Central memory CD8-positive, alpha-beta T cell (primary cell): ENCODE measurements at places on chromosomes 6 and 20.
A peak's percentile ranks its signal among the peaks of the same experiment; 100 is the strongest.

GRCh38 chr6:33243476-33243875, 28.2 kb downstream of the VPS52 start:
- peaks cover 18% of the 10 kb centered on the region for H3K4me1 ChIP-seq
- peaks cover 3% of the 10 kb centered on the region for H3K36me3 ChIP-seq
- no peak overlapping the region for H3K4me3 ChIP-seq
- H3K27me3 ChIP-seq: peaks cover 26% of the 10 kb centered on the region

GRCh38 chr20:7930343-7930742, 9.9 kb downstream of the HAO1 start:
- H3K4me1 ChIP-seq: no peaks in the 10 kb centered on the region
- no peak for DNase-seq
- H3K27me3 ChIP-seq: peaks cover 43% of the 10 kb centered on the region
- H3K4me3 ChIP-seq: no peak overlapping the region
- H3K27ac ChIP-seq: no peak overlapping the region
- H3K36me3 ChIP-seq: no peaks in the 10 kb centered on the region

DNA sequence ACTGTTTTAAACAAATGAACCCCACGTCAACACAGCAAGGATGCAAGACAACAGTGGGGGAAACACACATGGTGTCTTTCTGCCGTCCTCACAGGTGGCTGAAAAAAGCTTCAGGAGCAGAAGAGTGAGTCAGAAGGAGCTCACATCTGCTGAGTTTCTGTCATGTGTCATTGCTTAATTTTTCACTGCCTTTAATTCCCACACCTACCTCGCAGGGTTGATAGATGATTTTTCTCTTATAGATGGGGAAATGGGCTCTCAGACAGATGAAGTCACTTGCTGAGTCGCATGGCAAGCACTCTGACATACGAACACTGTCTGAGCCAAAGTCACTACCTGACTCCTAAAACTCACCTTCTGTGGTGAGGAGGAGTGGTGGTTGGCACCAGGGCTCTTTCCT, 28.3 kb upstream of the CARMIL1 start:
- no peaks in the 10 kb centered on the region for H3K4me1 ChIP-seq
- peaks cover 35% of the 10 kb centered on the region for H3K27me3 ChIP-seq
- no peak for DNase-seq
- no peaks in the 10 kb centered on the region for H3K36me3 ChIP-seq
- no peak overlapping the region for H3K27ac ChIP-seq
- H3K4me3 ChIP-seq: no peak overlapping the region

- H3K4me3 ChIP-seq: no peak overlapping the region
- DNase-seq: no peak
- no peaks in the 10 kb centered on the region for H3K27me3 ChIP-seq
- peaks cover 11% of the 10 kb centered on the region for H3K4me1 ChIP-seq
Observed at GRCh38 chr6:44849806-44850205, 462.3 kb downstream of the CDC5L start.

DNA sequence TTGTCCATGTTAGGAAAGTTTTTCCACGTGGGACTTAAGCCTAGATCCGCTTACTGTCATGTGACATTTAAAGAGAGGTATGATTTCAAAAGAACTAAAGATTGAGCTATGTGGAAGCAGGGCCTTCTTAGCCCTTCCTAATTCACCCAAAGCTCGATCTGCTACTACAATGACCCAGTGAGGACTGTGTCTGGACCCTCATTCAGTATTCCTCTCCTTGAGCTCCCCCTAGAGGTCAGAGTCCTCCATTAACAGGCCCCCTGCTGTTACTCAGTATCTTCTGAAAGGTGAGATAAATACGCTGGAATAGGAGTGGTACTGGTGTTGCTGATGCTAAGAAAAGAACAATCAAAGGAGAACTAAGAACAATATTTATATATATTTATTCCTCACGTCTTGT, 414.0 kb downstream of the GJA1 start:
- no peaks in the 10 kb centered on the region for H3K27me3 ChIP-seq
- no peak overlapping the region for H3K27ac ChIP-seq
- no peaks in the 10 kb centered on the region for H3K4me1 ChIP-seq
- no peak overlapping the region for H3K4me3 ChIP-seq
- no peak for DNase-seq
- H3K36me3 ChIP-seq: no peaks in the 10 kb centered on the region

DNA sequence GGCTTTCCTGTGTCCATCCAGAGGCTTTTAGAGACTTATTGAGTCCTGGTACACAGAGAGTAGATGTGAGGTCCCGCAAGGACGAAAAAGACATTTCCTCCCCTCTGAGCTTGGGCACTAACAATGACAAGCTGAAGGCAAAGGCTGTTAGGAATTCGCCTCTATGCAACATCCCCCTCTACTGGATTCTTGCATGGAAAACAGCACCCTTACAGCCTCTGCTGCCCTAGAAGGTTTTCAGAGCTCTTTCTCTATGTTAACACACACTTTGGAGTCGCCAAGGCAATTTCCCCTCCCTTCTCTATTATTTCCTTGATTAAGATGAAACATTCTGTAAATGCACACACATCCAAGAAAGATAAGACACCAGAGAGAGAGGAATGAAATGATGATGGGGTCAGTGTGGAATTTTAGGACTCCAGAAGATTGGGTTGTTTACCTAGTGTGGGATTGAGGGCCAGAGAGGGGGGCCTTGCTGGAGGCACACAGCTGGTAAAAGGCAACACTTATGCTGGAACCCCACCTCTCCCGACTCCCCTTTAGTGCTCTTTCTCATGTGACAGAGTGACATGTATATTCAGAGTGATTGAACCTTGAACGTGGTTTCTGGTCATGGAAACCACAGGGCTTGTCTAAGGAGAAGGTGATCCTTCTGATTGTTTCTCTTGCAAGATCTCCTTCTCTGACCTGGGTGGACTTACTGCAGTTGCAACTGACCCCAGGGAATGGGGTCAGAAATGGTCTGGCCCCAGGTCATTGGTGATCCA, 300.7 kb downstream of the CLIC5 start:
- H3K4me1 ChIP-seq: peaks cover 23% of the 10 kb centered on the region
- H3K4me3 ChIP-seq: peak overlapping the region; percentile 50
- peaks cover 2% of the 10 kb centered on the region for H3K36me3 ChIP-seq
- peak overlapping the region; percentile 61 for H3K27ac ChIP-seq
- H3K27me3 ChIP-seq: no peaks in the 10 kb centered on the region
- DNase-seq: no peak

- H3K27me3 ChIP-seq: no peaks in the 10 kb centered on the region
- peaks cover 9% of the 10 kb centered on the region for H3K4me1 ChIP-seq
- DNase-seq: no peak
- no peak overlapping the region for H3K27ac ChIP-seq
- peaks cover 9% of the 10 kb centered on the region for H3K36me3 ChIP-seq
Observed at GRCh38 chr6:161128230-161128629, 136.7 kb downstream of the MAP3K4 start.

DNA sequence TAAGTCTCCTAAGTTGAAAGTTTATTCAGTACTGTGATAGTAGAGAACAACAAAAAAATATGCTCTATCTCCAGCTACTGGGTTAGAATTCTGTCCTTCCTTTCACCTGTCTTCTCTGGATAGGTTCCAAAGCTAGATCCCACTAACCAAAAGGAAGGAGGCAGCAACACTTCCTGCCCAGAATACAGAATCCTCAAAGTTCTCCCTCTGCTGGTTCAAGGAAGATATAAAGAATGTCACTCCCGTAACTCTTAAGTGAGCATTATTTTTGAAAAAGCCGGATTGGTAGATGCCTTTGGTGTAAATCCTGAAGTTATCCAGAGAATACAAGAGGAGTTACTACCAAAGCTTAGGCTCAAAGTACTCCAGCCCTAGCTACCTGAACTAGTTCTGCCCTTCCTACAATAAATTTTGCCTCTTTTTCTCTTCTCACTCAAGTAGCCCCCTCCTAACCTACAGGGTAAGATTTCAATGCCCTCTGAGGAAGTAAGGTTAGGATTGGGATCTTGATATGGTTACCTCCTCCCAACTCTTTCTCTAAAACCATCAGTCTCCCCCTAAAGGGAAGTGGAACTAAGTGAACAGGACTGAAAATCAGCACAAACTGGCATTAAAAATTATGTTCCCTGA, 26.0 kb upstream of the CRIP3 start:
- H3K27ac ChIP-seq: peak overlapping the region; percentile 19
- H3K36me3 ChIP-seq: peaks cover 19% of the 10 kb centered on the region
- DNase-seq: no peak
- H3K27me3 ChIP-seq: no peaks in the 10 kb centered on the region

GRCh38 chr6:91171754-91172462, 585.0 kb upstream of the MAP3K7 start:
- no peak overlapping the region for H3K4me3 ChIP-seq
- no peaks in the 10 kb centered on the region for H3K4me1 ChIP-seq
- no peak overlapping the region for H3K27ac ChIP-seq
- DNase-seq: no peak
- no peaks in the 10 kb centered on the region for H3K36me3 ChIP-seq

GRCh38 chr20:39524371-39524911, 562.3 kb downstream of the DHX35 start:
- no peak for DNase-seq
- no peaks in the 10 kb centered on the region for H3K36me3 ChIP-seq
- no peaks in the 10 kb centered on the region for H3K27me3 ChIP-seq
- H3K27ac ChIP-seq: no peak overlapping the region
- H3K4me3 ChIP-seq: no peak overlapping the region

DNA sequence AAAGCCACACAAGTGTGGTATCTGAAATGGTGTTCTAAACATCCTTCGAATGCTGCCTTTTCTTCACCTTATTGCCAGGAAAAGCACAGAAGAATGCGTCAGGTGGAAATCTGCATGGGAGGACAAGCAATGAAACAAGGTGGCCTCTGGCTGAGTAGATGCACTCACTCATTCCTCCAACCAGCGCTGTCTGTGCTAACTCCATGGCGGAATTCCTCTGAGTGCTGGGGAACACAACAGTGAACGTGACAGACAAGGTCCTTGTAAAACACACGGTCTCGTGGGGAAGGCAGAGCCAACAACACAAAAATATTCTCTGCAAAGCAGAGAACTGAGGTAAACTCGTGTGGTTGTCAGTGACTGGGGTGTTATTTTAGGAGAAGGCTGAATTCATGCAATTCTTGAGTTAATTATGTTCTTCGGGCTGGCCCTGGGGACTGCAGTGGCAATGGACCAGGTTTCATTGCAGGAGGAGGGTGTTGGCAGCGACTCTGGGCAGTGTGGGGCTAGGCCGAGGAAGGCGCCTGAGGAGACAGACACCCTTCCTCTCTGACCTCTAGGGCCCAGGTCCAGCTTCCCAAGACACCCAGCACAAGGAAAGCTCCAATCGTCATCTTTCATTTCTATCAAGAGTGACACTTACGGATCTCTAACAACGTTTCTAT, 339.7 kb downstream of the PRKN start:
- no peaks in the 10 kb centered on the region for H3K27me3 ChIP-seq
- DNase-seq: no peak
- no peaks in the 10 kb centered on the region for H3K36me3 ChIP-seq
- H3K4me3 ChIP-seq: no peak overlapping the region
- H3K4me1 ChIP-seq: no peaks in the 10 kb centered on the region
- no peak overlapping the region for H3K27ac ChIP-seq

DNA sequence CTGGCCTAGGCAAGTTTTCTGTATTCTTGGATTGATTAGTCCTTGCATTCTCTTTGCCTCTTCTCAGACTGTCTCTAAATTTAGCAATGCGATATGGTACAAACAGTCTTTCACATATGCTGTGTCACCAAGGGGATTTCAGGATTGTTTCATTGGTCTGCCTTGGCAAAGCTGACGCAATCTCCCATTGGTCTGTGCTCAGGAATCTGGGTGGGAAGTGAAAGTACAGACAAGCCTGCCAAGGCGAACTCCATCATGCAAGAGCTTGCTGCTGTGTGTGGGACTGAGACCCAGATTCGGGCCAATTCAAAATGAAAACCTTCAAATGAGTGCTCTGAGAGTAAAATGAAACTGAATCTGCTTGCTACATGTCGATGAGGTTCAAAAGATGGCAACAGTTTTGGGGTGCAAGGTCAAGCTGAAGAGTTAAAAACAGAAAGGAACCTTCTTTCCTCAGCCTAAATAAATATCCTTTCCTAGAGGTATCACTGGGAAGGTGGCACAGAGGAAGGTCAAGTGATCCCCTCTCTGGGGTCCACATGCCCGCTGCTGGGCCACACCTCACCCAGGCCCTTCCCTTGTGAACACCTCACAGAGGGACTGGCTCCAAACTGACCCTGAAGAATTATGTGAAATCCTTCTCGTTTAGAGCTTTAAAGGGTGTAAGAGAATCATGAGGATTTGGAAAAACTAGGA, 198.8 kb upstream of the PREP start:
- no peaks in the 10 kb centered on the region for H3K27me3 ChIP-seq
- no peak for DNase-seq
- H3K36me3 ChIP-seq: no peaks in the 10 kb centered on the region
- peak overlapping the region; percentile 67 for H3K4me3 ChIP-seq
- peaks cover 9% of the 10 kb centered on the region for H3K4me1 ChIP-seq
- H3K27ac ChIP-seq: peak overlapping the region; percentile 67

- H3K4me3 ChIP-seq: no peak overlapping the region
- H3K4me1 ChIP-seq: peaks cover 4% of the 10 kb centered on the region
- H3K27ac ChIP-seq: no peak overlapping the region
- H3K27me3 ChIP-seq: no peaks in the 10 kb centered on the region
Observed at GRCh38 chr6:159716247-159717096, 10.8 kb upstream of the WTAP start.

GRCh38 chr20:53579581-53580375, 13.9 kb downstream of the ZNF217 start:
- H3K27ac ChIP-seq: peak overlapping the region; percentile 92
- H3K27me3 ChIP-seq: no peaks in the 10 kb centered on the region
- H3K4me1 ChIP-seq: peaks cover 72% of the 10 kb centered on the region
- peak overlapping the region; percentile 95 for H3K4me3 ChIP-seq
- H3K36me3 ChIP-seq: peaks cover 69% of the 10 kb centered on the region

GRCh38 chr20:5691918-5692618, 58.1 kb upstream of the SHLD1 start:
- H3K4me3 ChIP-seq: no peak overlapping the region
- no peak overlapping the region for H3K27ac ChIP-seq
- H3K36me3 ChIP-seq: no peaks in the 10 kb centered on the region
- H3K4me1 ChIP-seq: no peaks in the 10 kb centered on the region
- no peaks in the 10 kb centered on the region for H3K27me3 ChIP-seq

- no peak overlapping the region for H3K4me3 ChIP-seq
- H3K4me1 ChIP-seq: peaks cover 29% of the 10 kb centered on the region
- H3K27ac ChIP-seq: no peak overlapping the region
- H3K36me3 ChIP-seq: peaks cover 2% of the 10 kb centered on the region
- H3K27me3 ChIP-seq: no peaks in the 10 kb centered on the region
Observed at GRCh38 chr6:111980143-111980542, 73.8 kb upstream of the CCN6 start.

DNA sequence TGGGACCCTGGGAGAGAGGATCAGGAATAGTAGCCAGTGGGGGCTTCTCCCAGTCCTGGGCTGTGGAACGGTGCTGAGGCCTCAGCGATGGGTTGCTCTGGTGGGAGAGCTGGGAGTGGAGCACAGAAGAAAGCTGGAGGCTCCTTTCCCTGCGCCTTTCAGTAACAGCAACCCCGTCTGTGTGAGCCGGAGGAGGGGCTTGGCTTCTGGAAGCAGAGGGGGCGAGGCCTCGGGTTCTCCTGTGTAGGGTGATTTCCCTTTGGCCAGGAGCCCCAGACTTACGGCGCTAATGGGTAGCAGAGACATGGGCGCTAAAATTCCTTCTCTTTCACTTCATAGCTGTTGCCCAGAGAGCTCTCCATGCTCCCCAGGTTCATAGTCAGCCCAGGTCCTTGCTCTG, 55.0 kb downstream of the DAAM2 start:
- H3K36me3 ChIP-seq: no peaks in the 10 kb centered on the region
- H3K27ac ChIP-seq: no peak overlapping the region
- DNase-seq: no peak
- H3K4me1 ChIP-seq: no peaks in the 10 kb centered on the region
